ENCODE measurements at places on chromosomes 5 and 9. TPM values are rescaled to one million over a fixed set of nuclear protein-coding genes. Genes with fewer than 3 reads are reported as not detected.

The SLCO4C1 gene
- polyA plus RNA-seq = 21.0 TPM

DNA sequence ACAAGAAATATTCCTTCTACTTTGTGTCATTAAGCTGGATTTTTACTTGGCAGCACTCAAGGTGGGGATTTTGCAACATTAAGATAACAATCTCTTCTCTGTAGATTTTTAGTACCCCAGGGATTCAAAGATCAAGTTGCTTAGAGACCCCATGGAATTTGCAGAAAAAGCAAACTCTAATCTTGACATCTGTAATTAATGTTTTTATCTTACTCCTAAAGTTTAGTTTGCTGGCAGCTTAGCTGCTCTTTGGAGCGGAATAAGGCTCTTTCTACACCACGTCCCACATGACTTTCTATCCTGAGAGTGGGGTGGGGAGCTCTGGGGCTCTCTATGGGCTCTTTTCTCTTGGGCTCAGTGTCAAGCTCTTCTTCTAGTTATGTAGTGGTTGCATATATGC lies 21.7 kb upstream of the SPDL1 start:
- DNase-seq = no peak

DNA sequence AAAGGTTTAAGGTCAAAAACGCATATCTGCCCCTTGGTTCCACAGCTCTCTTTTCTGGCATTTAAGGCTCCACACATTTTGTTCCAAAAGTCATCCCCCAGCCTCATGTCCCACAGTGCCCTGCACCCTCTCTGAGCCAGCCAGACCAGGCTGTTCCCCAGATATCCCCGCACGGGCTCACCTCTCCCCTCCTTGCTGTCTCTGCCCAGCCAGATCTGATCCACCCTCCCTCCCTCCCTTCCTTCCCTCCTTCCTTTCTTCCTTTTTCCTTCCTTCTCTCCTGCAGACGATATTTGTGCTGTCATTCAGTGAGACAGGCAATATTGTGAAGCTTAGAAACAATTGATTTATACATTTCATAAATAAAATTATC lies 37.0 kb downstream of the DUSP1 start:
- no peak for DNase-seq

DNA sequence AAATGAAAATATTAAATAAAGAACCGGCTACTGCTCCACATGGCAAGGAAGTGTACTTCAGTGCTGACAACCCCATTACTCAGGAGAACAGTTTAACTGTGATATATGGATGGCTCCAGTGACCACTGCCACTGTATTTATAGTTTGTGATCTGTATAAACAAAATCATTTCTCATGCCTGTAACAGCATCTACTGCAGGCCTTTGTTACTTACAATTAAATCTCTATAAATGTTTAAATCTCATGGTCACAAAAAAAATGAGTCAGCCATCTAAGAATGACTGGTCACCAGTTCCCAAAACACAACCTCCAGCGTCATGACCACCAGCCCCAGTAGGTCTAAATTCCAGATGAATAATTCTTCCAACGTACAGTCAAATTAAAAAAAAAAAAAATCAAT lies 24.6 kb downstream of the SERINC5 start:
- DNase-seq = no peak

GRCh38 chr5:151077967-151078366 lies 2.9 kb downstream of the TNIP1 start:
- DNase-seq = no peak

The ADAMTS16 gene
- polyA plus RNA-seq = 67.0 TPM

DNA sequence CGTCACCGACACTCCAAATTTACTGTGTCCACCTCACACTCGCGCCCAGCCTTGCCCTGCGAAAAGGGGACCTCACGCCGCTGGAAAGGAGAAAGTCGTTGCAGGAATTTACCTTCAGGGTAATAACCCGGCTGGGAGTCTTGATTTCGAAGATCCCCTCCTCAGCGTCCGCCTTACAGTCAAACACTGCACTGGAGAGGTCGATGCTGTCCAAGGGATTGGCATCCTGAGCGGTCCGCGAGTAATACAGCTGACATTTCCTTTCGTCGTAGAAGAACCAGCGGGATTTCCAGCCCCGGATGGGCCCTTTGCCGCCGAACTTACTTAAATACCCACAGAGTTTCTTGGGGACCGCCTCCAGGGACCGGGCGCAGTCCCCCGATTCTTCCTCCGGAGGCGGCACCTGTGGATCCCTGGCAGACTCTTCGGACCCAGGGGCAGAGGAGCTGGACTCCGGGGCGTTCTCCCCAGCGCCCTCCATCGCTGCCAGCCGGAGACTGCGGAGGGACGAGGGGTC lies 330 bp downstream of the TBC1D2 start:
- no peak for DNase-seq

DNA sequence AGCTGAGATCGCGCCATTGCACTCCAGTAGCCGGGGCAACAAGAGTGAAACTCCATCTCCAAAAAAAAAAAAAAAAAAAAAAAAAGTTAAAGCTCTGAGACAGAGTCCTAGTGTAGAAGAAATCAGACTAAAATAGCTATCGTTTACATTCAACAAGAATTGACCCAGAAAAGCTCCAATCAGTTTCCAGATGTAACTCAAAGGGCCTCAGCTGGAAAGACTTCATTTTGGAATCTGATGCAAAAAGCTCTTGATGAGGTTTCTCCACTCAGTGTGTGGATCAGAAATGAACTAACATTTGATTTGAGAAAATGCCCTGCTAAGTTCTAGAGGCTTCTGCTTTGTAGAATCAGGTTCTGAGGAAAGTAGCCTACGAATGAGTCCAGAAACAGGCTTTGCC lies 7.2 kb upstream of the C1QTNF2 start:
- DNase-seq = no peak

The PCDHB2 gene
- 3.9 TPM for polyA plus RNA-seq

DNA sequence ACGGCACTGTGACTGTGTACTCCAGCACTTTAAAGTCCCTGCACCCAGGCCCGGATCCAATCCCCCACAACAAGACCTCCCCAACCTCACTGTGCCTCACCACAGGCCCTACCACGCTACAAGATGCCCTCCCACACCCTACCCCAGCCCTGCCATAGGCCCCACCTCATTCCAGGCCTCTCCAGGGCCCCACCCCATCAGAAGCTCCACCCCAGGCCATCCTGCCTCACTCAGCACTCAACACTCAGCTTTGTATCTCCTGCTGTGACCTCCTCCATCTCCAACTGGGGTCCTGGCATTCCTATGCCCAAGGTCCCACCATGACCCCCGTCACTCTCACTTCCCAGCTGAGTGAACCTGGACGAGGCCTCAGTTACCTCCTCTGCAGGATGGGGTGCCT lies 38.8 kb downstream of the BARX1 start:
- no peak for DNase-seq

- DNase-seq = no peak
These were observed 176.6 kb upstream of the C9orf72 start for GRCh38 chr9:27749838-27750237.

- no peak for DNase-seq
These were observed 9.4 kb upstream of the ANGPTL2 start for GRCh38 chr9:127131871-127132270.

DNA sequence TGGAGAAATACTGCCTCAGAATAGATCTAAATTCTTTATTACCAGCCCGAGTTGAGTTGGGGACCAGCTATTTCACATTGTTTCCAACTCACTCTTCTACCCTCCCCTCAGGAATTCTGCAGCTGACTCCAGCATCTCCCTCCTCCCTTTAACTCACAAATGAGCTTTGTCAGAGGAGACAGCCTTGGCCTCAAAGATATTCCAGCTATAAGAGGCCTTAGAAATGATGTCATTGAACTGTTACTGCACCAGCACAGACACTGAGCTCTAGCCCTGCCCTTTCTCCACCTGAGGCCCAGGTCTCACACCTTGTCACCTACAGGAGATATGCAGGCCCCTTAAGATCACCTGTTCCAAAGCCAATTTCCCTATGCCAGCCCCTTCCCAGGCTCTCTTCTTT lies 78.4 kb upstream of the ATP10B start:
- peak; percentile 70 for DNase-seq

DNA sequence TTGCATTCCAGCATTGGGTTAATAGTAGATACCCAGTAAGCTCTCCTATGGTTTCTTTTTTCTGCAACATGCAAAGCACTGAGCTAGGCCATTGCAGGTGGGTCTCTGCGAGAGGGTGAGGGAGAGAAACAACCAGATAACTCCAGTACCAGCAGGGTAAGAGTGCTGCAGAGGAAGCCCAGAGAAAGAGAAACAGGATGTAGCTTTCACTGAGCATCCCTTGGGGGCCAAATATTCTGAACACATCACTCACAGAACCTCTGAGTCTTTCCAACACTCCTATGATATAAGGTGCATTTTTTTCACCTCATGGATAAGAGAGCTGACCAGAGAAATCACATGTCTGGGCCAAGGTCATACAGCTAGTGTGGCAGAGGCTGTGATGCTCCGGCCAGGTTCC lies 76.7 kb downstream of the TRIM32 start:
- no peak for DNase-seq

The NUP188 gene
- 35.2 TPM for polyA plus RNA-seq

DNA sequence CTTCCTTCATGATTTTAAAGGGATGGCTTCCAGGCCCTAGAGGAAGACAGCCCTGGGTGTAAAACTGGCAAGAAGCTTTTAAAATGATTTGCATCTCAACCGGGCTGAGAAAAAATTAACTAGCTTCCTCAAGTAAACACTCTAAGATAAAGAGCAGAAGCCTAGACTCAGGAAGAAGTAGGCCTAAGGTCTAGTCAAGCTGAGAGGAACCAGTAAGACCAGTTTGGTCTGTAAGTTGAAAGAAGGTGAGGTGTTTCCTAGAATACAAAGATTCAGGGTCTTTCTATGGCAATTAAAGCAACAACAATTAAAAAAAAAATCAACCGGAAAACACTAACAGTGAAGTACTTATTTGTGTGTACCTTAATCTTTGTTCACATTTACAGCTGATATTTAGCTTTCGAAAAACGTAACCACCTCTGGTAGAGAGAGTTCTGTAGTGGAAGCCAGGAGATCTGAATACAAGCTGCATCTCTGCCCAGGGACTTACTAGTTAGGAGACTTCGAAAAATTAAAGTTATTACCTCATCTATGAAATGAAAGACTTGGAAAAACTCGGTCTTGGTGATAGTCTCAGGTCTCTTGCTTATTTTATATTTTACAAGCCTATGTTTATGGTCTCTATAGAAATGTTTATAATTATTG lies 75.7 kb downstream of the TUSC1 start:
- no peak for DNase-seq

The FBP1 gene
- 66.0 TPM for polyA plus RNA-seq

DNA sequence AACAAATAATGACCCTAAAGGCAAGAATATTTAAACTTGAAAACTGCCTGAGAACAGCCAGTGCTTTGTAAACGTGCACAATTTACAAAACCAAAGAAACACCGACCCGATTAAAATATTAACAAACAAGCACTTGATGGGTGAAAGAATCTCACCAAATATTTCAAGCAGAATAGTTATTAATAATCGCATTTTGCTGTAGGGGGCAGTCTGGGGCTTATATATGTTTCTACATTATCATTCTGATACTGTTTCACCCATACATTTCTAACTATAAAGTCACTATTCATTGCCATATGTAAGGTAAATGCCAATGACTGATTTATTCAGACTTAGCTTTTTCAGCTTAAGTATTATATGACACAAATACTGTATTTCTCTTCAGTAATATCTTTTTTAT lies 37.7 kb downstream of the UBAP2 start:
- DNase-seq = no peak

The MSMP gene
- not detected for polyA plus RNA-seq

The MLANA gene
- 1.3 TPM for polyA plus RNA-seq

DNA sequence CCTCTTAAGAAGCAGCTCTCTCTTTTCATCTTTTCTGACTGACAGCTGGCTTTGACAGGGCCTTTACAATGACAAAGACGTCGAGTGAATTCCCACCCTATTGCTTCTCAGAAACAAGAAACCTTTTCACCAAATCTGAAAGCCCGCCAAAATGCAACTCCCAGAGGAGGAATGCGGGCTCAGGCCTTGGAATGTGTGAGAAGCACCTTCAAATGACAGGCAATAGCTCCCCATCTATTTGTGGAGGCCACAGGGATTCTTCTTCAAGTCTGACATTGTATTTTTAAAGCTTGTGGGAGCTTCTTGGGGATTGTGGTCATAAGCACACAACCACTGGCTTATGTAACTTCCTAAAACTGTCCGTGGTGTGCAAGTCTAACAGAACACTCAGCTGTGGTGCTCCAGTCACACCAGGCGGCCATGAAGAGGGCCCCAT lies 72.7 kb downstream of the DPYSL3 start:
- no peak for DNase-seq

GRCh38 chr9:83749706-83750105 lies 41.9 kb upstream of the UBQLN1 start:
- no peak for DNase-seq

- no peak for DNase-seq
These were observed 75.0 kb upstream of the SAP30L start for GRCh38 chr5:154370813-154371212.

GRCh38 chr9:121192518-121192917 lies 9.2 kb downstream of the RAB14 start:
- DNase-seq = no peak

DNA sequence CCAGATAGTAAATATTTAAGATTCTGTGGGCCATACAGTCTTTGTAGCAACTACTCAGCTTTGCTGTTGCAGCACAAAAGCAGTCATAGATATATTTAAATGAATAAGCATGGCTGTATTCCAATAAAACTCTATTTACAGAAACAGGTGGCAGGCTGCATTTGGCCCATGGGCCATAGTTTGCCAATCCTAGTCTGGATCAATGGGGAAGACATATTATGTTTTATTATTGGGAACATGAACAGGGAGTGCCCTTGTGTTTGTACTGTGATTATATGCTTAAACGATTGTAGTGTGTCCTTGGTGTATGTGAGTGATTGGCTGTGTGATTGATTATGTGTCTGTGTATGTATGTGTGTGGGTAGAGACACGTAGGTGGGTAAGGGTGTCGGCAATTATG lies 12.0 kb upstream of the CCL27 start:
- DNase-seq = no peak

The PSAT1 gene
- polyA plus RNA-seq = 76.1 TPM

DNA sequence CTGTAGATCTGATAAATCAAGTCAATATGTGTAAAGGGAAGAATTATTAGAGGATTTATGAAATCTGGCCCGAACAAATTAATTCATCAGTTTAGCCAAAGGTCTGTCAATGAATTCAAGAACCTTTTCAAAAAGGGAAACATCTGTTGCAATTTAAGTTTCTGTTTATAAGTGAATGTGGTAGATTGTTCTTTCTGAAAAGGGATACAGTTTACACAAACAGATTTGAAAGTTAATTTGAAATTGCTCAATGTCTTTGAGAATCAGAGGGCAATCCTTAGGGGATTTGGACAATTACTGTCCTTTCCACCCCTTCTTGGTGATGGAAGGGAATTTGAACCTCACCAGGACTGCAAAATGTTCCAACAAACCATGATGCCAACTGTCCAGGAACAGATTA lies 29.7 kb upstream of the ERCC6L2 start:
- no peak for DNase-seq
